ENCODE measurements at places on chromosomes 2 and 18. TPM values are rescaled to one million over a fixed set of nuclear protein-coding genes. Genes with fewer than 3 reads are reported as not detected.

Gene ERFE
- 0.81 TPM for total RNA-seq

DNA sequence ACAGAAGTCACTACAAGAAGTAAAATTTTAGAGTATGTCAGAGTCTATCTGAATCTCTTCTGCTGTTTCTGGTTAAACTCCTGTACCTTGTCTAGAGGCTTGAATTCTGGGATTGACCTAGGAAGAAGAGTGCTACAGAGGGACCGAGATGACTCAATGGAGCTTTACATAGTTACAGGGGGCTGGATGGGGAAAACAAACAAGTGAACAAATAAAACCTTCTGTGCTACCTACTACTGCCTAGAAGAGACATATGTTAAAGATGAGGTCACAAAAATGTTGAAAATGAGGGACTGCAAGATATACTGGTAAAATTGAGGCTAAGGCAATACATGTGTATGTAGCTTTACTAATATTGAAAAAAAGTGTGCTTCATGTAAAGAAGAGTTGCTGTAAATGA, 265.4 kb upstream of the TFPI start:
- DNase-seq: no peak

DNA sequence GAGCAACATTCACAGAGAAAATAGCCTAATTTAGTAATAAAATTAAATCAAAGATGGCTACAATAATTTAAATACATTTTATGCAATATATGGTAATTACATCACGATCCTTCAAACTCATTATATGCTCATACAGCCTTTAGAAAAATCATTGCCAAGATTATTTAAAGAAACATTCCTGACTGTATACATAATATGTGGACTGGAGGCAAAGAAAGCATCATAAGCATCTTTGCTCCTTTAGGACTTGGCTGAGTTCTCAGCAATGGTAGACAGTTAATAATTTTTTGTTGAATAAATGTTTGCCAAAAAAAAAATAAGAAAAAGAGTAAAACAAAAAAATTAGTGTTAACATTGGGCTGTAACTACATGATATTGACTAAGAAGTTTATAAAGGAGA, 26.9 kb downstream of the NCKAP5 start:
- no peak for DNase-seq

DNA sequence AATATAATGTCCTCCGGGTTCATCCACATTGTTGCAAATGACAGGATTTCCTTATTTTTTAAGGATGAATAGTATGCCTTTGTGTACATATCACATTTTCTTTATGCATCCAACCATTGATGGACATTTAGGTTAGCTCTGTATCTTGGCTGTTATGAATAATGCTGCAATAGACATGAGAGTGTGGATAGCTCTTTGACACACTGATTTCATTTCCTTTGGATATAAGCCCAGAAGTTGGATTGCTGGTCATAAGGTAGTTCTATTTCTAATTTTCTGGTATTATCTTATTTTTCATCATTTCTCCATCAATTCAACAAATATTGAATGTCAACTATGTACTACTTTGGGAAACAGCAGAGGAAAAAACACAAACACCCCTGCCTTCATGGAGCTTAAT, 423.3 kb downstream of the MTX2 start:
- no peak for DNase-seq

DNA sequence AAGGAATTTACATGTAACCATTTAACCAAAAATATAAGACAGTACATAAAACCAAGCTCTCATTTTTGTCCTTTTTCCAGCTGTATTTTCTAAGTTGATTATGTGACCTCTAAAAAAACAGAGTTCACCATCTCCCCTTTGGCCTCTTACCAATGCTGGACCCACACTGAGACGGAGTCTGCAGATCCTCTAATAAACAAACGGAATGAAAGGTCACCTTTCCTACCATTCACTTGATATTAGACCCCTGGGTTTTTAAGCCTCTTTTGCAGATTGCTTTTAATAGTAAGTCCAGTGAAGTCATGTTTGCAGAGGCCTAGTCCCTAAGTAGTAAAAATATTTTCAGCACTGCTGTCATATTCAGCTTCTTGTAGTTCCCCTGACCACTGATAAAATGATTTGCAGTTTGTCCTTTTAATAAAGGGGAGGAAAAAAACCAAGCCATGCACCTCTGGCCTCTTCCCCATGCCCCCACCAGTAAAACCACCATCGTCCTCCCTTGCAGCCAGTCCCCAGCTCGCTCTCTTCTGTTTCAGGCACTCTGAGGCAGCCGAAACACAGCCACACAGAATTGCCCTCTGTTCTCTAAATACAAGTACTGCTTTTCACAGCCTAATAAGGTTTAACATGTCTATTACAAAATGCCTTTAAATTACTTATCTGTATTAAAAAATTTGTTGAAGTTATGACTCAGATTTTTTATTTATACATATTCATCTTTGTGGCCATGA, 427.5 kb downstream of the PARD3B start:
- no peak for DNase-seq
